ENCODE measurements at places on chromosomes 5 and 9.

DNA sequence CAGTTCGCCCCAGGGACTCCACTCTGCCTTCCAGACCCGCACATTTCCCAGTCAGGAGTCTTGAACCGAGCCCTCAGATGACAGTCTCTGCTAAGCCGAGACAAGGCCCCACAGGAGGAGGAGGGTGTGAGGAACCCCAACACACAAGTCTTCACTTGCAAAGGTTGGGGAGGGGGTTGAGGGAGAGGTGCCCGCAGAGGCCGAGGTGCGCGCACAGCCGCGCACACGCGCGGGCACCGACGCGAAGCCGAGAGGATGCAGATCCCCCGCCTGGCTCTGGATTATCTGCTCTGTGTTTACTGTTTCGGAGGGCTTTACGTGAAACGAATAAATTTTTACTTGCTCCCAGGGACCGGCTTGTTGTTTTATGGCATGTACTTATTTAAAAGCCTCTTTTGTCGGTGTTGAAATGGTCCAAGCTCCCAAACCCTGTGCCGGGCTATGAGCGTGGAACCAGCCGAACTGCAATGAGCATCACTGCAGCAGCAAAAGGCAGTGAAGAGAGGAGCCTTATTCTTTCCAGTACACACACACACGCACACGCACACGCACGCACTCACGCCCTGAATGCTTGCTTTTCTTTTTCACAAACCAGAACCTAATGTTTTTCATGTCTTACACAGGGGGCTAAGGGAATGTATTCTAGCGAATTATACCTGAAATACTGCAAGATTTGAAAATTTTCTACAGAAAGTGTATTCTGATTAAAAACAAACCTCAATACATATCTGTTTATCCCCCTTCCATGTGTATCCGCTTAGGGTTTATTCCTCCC lies 297.7 kb downstream of the PARP8 start:
- DNase-seq, result no peak

DNA sequence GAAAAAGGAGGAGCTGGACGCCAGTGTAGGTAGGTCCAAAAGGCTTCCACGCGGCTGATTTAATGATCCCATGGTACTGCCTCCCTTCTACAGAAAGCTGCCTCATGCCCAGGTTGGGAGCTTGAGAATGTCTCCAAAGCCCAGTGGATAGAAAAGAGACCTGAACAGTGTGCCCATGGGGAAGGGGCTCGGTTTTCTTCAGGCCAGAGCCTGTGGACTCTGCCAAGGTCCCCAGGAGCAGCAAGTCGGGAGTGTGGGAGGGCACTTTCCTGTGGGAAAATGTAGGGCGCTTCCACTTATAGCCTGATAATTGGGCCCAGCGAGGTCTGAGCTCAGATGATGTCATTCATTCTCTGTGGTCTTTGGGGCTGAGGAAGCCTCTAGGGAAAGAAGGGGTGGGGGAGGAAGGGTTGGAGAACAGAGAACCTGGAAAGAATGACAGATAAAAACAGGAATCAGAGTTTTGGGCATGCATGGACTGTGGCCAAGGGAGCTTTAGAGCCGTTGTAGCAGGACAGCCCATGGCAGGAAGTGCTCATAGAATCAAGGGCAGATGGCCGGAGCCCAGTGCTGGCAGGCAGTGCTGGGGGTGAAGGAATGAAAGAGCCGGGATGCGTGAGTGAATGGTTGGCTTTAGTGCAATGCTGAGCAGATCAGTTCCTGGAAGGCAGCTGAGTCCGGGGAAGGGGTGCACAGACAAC lies 42.5 kb upstream of the SH3PXD2B start:
- no peak for DNase-seq

- no peak for DNase-seq
Observed at GRCh38 chr5:95780597-95780996, 41.9 kb downstream of the GLRX start.

DNA sequence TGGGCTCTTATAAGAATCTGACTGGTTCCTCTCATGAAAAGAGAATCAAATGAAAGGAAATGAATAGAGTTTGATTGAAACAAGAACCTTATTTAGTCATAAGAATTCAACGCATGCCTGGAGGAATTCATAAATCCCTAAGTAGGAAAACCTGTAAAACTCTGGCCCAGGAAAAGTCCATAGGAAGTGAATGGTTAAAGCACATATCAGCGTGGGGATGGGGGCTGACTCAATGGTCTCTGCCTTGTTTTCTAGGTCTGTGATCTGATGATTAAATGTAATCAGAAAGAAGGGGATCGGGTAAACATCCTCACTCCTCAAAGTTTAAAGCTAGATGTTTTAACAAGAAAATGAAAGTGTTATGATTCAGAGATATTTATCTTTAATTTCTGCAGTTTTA lies 759.4 kb upstream of the C9orf72 start:
- no peak for DNase-seq

DNA sequence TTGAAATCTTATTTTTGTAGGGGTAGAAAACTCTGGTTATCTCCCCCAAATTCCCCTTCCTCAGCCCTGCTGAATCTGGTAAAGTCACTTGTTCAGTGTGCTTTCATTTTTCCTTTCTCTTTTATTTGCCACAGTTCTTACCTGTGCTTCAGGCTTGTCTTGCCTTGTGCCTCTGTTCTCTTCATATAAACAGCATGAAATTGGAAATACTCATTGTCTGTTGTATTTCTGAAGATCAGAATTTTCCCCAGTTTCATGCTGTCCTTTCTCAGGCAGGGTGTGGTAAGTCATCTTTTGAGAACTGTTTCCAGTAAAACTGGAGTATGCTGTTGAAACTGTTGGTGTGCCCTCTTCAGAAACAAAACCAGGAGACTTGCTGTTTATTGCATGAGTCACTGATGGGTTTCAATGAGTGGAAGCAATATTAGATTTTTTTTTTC lies 7.0 kb downstream of the PAM start:
- DNase-seq, result no peak

GRCh38 chr5:167064198-167064776 lies 1227.2 kb upstream of the WWC1 start:
- no peak for DNase-seq

GRCh38 chr5:68137511-68138140 lies 77.9 kb upstream of the PIK3R1 start:
- no peak for DNase-seq

DNA sequence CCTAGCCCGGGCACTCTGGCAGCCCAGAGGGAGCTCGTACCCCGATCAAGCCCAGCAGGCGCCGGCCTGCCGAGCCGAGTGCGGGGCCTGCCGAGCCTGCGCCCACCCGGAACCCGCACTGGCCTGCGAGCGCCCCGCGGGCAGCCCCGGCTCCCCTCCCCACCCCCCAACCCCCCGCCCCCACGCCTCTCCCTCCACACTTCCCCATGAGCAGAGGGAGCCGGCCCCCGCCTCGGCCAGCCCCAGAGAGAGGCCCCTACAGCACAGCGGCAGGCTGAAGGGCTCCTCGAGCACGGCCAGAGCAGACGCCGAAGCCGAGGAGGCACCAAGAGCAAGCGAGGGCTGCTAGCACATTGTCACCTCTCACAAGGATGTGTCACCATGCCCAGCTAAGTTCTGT lies 36.2 kb upstream of the CCDC180 start:
- DNase-seq, result no peak

DNA sequence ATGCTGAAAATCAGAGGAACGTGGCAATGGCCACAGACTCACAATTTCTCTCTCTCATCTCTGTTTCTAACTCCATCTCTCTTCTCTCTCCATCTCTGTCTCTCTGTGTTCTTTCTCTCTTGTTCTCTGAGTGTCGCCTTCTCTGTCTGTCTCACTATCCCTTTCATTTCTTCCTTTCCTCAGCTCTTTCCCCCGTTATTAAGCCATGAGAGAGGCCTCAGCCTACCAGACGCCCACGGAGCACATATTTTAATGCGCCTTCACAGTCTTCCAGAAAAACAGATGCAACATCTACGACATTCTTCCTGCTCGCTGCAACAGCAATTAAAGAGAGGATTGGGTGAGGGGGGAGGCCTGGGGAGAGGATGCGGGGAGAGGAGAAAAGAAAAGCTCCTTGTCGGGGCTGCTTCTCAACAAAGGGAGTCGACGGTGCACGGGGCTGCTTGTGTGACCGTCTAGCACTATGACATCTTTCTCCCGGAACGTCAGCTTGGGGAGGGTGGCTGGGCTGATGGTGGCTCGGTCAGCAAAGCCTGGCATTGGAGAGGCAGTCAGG lies 37.7 kb upstream of the NEURL1B start:
- peak; percentile 7 for DNase-seq

DNA sequence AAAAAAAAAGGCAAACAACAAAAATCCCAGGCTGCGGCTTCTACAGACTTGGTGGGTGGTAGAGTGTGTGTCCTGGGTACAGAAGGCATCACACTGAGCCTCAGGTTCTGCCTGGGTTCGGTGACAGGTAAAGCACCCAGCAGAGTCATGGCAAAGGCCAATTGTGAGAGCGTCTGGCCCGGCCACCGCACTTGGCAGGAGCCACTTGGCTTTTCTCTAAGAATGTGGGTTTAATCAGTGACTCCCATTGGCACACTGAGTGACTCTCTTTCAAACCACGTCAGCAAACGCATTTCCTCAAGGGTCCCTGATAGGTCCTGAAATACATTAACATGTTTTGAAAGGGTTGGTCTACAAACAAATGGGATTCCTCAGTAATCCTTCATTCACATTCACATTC lies 17.0 kb downstream of the COL23A1 start:
- no peak for DNase-seq

DNA sequence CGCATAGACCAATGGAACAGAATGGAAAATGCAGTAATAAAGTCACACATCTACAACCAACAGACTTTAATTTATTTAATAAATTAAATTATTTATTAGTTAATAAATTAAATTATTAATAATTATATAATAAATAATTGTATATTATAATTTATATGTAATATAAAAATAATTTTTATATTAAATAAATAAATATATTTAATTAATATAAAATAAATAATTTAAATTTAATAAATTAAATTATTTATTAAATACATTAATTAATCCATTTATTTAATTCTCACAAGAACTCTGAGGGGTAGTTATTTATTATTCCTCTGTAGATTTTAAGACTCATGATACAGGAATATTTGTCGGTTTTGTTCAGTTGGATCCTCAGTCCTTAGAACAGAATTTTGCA lies 176.1 kb upstream of the ADAMTS19 start:
- DNase-seq, result no peak

DNA sequence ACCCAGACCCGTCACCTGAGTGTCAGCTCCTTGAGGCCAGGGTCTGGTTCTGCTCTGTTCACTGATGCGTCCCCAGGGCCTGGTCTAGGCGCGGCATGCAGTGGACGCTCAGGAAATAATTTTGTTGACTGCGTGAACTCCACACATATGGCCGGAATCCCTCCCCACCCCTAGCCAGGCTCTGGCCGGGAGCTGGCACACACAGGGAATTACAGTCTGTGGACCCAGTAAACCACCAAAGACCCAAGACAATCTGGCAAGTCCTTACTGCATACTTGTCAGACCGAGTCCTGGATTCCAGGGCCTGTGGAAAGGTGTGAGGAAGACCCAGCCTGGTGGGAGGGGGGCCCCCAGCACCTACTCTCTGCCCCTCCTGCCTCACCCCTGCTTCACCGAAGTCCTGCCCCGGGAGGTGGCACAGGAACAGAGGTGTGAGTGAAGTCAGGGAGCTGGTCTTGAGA lies 113.0 kb upstream of the IER5L start:
- no peak for DNase-seq

- DNase-seq, result no peak
Observed at GRCh38 chr5:61823781-61824180, 482.2 kb upstream of the KIF2A start.

GRCh38 chr9:99092643-99093491 lies 12.0 kb upstream of the TGFBR1 start:
- no peak for DNase-seq

- peak; percentile 69 for DNase-seq
Observed at GRCh38 chr5:65394087-65394486, 87.6 kb downstream of the ADAMTS6 start.

DNA sequence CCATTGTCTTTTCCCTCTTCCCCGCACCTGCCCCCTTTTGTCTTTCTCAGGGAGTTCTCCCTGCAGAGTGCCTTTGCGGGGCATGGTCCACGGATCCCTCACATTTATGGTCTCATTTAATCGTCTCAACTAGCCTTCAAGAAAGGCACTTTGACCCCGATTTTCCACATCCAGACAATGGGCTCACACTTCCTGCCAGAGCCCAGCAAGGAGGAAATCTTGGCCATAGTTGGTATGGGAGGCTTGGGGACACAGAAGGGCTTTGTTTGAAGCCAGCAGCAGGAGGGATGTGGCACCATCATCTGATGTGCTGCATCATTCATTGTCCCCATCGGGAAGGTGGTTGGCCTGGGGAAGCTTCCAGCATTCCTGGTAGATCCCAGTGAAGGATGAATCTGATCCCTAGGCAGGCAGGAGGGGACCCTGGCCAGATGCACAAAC lies 24.9 kb downstream of the GSN start:
- DNase-seq, result no peak

DNA sequence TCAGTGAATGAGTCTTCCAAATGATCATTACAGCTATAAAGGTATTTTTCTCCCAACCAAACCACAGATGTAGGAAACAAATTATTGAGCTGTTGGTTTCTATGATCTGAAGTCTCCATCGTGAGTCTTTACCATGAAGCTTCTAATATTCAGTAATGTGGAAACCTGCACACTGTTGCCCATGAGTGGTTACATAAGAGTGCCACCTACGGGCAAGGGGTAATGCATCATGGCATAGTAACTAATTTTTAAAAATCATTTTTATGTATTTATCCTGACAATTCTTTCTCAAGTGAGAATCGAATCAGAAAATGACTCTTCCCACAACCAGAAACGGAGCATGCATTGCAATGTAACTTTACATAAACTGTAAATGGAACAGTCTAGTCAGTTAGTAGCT lies 282.5 kb upstream of the SMARCA2 start:
- no peak for DNase-seq

- DNase-seq, result no peak
Observed at GRCh38 chr5:16366491-16366890, 99.1 kb downstream of the ZNF622 start.

DNA sequence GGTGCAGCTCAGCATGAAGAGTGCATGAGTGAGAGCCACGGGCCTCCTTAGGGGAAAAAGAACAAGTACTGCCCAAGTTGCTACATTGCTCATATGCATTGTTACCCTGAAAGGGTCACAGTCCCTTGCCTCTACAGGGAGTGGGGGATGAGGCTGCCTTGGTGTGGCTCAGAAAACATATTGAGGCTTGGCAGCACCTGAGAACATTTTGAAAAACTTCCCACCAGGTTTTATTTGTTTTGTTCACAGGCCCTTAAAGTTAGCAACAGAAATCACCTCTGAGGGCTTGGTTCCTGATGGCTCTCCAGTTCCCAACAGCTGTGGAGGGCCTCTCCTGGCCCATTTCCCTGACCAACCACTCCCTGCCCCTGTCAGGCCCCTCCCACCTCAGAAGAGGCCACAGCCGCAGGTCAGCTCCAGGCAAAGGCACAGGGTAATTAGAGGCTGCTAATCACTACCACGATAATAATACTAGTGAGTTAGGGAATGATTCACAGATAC lies 90.7 kb upstream of the ADRA1B start:
- no peak for DNase-seq

DNA sequence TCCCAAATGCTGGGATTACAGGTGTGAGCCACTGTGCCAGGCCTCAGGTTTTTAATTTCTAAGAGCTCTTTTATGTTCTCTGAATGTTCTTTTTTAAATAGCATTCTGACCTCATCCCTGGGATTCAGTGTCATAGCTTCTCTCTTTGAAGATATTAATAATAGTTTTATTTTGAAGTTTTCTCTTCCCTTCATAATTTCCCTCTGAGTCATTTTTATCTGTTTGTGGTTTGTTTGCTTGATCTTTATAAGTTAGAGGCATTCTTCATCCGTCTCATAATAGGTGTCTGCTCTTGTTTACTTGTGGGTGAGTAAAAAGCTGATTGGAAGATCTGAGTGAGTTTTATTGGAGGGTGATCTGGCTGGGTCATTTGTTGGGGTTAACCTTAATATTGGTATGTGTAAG lies 12.5 kb upstream of the MAMDC2 start:
- DNase-seq, result no peak

GRCh38 chr5:14953075-14953607 lies 81.6 kb upstream of the ANKH start:
- DNase-seq, result no peak
